ENCODE measurements at places on chromosomes 4 and X.

DNA sequence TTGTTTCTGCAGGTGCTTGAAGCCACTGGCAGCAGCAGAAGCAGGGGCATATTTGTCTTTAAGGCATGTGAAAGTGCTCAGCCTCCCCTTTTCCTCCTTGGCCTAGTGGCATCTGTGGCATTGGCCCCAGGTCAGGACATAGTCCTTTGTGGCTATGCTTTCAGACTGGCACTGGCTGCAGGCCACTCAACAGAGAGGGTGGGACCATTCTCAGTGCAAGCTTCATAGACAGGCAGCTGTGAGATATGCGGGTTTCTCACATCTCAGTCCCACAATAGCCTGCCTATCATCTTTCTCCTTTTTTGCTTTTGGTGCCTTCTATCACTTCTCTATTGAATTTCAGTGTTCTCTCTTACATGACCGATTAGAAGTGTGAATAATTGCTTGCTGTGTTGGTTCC, 104.8 kb downstream of the ACTRT1 start:
- DNase-seq = no peak

- DNase-seq = no peak
These were observed 22.9 kb downstream of the ATP5ME start for GRCh38 chr4:650951-651883.

GRCh38 chr4:108458681-108459080, 161.7 kb upstream of the RPL34 start:
- DNase-seq = no peak

DNA sequence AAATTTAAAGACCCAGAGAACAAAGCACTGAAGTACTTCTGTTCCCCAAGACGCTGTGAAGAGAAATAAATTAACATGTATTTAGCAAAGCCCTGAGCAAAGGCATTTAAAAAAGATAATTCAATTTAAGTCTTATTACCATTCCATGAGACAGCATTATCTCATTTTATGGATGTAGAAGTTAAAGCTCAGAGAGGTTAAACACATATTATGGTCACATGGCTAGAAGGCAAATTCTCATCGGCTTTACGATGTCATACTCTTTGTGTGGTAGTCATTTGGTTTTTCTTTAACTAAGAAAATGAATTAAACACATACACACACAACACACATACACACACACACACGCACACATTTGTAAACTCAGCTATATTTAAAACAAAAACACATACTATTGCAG, 262.7 kb downstream of the HS3ST1 start:
- DNase-seq = no peak

- no peak for DNase-seq
These were observed 104.4 kb downstream of the STIM2 start for GRCh38 chr4:26964994-26965393.

DNA sequence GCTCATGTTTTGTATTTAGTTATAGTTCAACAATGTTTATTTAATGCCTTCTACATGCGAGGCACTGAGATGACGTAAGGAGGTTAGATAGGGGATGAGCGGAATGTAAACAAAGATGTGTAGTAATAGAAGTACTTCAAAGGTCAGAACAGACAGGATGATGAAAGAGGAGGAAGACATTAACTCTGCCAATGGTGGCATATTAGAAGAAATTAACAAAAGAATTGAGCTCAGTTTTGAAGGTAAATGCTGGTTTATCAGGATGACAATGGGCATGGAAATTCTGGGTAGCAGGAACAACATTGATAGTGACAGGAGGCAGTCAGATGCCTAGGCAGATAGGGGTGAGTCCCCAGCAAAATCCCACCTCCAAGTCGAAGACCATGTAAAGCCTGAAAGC, 62.3 kb upstream of the PGRMC2 start:
- no peak for DNase-seq

- no peak for DNase-seq
These were observed 227.1 kb upstream of the JADE1 start for GRCh38 chr4:128582427-128582870.

DNA sequence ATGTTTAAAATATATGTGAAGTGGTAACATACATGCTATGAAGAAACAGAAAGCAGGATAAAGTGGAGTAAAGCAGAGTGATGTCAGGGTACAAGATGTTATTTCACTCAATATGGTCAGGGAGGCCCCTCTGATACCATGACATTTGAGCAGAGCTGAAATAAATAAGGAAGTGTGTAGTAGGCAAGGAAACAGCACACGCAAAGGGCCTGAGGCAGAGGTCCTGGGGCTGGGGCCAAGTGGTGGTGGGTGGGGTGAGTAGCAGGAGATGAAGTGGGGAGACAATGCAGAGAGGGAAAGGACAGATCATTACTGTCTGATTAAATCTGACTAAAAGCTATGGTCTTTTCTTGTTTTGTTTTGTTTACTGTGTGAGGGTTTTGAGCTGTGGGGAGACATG, 61.1 kb downstream of the FAM13A start:
- no peak for DNase-seq
